ENCODE measurements at places on chromosomes 3 and 15.

DNA sequence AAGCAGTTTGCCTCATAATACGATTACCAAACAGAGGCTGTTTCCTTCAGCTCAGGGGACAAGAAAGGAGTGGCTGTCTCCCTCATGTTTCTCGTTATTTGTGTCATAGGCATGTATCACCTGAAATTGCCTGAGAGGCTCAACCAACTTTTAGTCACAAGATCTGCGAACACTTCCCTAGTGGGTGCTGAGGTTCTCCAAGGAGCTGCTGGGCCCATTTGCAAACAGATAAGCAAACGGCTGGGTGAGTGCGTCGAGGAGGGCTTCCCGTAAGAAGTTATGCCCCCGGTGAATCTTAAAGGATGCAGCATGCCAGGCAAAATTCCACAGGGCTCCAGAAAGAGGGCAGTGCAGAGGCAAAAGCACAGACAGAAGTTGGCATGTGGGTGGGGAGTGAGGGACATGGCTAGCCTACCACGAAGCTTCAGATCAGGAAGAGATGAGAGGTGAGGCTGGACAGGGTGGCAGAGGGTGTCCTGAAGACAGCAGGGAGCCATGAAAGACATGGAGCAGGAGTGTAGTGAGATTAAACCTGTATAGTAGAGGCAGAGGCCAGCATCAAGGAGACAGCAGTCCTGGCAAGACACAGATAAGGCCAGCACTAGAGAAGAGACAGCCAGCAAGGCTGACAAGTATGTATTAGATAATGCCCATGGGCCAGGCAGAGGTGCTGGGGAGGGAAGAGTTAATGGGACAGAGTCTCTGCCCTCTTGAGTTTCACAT is 4.0 kb upstream of the GP9 start:
- no peak for DNase-seq

DNA sequence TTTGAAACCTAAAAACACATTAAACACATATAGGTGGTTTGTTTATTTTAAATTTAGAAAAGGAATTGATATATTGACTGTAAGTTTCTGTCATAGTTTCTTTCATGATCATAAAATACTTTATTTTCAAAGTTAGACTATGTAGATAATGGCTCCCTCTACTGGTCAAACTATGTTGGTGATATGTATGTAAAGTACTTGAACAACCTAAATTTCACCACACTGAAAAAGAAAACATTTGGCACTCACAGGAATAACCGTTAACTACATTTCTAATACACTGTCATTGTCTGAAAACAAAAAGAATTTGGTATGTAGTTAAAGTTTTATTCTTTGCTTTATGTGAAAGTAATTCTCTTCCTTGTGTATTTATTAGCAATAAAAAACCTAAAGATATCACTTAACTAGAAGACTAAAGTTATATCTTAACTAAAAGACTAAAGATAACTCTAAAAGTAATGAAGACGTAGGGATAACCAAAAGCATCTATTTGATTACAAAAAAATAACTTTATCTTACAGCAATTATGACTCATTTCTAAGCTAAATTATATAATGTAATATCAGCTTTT is 427.5 kb downstream of the VGLL3 start:
- no peak for DNase-seq

DNA sequence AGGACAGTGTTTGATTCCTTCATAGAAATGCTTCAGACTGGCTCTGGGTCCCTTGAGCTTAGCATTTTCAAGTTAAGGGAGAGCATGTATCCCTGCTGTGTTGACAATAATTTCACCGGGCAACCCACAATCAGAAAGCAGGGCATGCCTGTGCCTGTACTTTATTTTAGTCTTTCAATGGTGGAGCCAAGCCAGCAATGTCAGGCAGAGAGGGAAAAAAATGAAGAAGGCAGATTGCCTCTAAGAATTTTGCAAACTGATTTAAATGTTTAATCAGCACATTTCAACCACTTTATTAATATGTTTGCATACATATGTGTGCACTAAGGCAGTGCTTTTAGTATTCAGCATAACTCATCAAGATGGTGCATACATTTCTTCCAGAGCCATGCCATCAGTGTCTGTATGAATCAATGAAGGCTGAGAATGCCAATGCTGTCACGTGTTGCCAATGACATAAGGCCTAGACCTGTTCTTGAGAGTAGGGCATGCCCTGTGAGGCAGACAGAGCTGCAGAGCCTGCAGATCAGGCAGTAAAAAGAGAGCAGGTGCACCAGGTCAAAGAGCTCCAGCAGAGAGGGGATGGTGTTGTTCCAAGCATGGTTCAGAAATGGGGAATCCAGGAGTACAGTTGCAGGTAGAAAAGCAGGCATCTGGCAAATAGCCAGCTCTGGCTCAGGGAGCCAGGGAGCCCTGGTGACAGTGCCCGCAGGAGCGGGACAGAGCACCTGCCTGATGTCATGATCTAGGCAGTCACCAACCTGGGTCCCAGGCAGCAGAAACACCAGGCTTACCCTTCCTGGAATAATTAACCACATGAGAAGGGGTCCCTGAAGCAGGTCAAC is 508.5 kb downstream of the GABRG3 start:
- DNase-seq, result no peak

DNA sequence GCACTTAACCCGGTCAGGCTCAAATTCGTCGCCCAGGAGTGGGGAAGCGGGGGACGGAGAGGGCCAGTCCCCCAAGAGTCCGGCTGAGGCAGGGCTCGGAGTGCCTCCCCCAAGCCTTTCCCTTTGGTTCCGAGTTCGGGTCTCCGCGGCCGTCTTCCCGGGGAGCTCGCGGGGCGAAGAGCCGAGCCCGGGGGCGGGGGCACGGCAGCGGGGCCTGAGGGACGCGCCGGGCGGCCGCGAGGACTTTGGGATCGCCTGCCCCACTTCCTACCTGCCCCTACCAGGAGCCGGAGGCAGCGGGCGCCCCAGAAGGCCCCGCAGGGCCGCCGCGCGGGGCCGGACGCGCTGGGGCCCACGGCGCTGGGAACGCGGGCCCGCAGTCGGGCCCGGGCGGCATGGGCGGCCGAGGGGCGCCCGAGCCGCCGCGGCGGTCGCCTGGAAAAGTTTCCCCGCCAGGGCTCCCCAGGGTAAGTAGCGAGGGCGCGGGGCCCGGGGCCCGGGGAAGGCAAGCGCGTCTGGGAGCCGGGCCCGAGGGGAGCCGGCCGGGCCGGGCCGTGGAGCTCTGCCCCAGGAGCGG is 2.8 kb downstream of the FURIN start:
- DNase-seq, result no peak

- DNase-seq, result no peak
These were observed 289.8 kb downstream of the ARPP21 start for GRCh38 chr3:35929158-35929557.

- no peak for DNase-seq
These were observed 43.3 kb downstream of the ASB7 start for GRCh38 chr15:100645671-100646070.

- DNase-seq, result no peak
These were observed 3.8 kb upstream of the TIMMDC1 start for GRCh38 chr3:119494597-119494996.

GRCh38 chr3:25781145-25781757 is 2.0 kb downstream of the NGLY1 start:
- no peak for DNase-seq

DNA sequence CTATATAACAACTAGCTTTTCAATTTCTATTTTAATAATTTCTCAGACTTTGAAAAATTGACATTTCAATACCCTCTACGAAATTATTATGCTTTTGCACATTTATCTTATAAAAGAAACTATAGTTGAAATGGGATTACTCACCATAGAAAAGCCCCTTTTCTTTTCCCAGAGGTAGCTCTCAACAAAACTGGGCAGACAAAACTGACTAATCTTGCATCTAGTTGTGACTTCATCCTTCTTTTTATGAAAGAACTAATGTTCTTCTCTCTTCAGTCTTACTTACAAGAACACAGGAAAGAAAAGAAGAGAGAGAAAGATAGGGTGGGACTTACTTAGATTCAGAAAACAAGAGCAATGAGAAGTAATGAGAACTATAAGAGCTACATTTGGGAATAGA is 61.0 kb downstream of the GPR160 start:
- no peak for DNase-seq

DNA sequence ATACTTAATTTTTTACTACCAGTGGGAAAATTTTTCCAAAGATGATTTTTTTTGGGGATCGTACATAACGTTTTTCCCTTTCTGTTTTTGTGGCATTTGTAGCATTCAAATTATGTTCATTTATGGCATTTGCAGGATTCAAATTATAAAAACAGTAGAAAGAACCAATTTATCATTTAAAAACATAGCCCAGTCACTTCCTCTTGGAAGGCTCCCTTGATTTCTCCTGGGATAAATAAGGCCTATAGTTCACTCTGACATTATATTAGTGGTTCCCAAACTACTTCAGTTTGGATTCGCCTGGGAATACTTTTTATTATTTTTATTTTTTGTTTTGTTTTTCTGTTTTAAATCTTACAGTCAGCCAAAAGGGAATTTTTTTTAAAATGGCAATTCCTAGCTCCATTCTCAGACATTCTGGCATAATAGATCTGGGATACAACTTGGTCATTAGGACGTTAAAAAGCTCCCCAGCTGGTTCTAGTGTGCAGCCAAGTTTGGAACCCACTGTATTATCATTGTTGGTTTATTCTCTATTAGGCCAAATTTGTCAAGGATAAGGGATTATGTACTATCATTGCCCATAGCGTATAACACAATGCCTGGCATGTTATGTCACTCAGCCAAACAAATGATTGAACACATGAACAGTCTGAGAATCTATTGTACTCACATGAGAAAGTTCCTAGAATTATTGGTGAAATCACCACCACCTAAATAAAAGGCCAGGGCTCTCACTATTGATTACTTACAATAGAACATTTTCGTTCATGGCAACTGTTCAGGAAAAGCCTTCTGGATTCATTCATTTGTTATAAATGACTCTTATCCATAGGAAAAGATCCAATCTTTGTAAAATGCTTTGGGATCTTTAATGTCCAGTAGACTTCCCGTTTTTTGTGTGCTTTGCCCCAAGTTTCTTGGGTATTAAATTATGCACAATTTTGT is 28.9 kb downstream of the RARB start:
- no peak for DNase-seq

DNA sequence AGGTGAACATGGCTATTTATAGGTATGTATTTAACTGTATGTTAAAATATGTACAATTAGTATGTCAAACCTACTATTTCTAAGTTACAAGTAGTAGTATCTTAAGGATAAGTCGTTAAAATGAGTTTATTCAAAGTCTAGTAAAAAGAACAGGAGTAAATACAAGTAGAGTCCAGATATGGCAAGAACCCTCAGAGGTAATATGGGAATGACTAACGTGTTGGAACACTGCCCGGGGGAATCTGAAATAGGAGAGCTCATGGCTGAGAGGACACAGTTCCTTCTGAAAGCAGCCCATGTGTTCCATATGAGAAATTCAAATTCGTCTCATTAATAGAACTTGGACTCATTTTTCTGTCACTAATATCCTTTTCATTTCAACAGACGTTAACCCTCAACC is 158.8 kb downstream of the CLSTN2 start:
- no peak for DNase-seq

GRCh38 chr3:144879701-144880100 is 908.1 kb downstream of the DIPK2A start:
- no peak for DNase-seq

- no peak for DNase-seq
These were observed 12.7 kb downstream of the SLC6A20 start for GRCh38 chr3:45783667-45784066.

DNA sequence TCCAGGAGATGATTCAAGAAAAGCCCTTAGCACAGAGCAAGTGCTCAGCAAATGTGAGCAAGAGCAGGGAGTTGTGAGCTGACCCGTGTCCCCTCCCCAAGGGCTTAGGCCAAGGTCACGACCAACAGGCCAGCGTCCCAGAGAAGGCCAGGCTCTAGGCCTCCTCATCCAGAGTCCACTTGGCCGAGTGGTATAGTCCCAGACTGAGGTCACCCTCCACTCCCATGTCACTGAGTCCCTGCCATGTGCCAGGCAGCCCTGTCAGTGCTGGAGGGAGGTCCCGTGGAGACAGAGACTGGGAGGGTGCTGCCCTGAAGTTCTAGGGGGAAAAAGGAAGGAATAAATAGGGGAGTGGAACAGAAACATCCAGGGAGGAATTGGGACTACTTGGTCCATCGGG is 44.0 kb downstream of the TPRA1 start:
- no peak for DNase-seq

DNA sequence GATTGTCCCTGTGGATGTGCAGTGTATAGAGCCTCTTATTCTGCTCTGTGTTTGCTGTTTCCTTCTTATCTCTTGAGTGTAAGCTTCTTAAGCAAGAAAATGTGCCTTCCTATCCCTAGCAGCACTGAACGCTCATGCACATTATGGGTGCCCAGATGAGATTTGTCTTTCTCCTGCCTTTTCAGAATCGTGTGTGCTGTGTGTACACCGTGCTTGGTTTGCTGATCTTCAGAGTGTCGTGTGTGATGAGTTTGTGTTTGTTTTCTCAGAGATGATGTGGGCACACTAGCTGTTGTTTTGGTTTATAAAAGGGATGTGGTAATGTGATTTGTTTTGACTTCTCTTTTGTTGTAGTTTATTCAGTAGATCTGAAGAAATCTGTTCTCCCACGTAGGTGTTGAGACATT is 19.7 kb downstream of the GPR171 start:
- DNase-seq, result no peak

DNA sequence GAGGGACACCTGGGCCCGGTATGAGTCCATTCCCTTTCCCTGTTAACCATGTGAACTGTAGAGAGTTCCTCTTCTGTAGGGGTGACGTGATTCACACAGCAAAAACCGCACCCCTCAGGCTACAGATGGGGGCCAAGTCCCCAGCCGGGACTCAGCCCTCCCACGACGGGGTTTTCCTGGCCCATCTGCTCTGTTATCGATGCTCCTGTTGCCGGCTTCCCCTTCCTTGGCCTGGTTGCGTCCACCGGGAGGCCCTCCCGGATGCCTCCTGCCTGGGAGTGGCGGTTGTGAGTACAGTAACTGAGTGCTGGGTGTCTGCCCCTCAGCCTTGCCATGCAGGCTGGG is 817 bp upstream of the PLXNA1 start:
- no peak for DNase-seq

- no peak for DNase-seq
These were observed 21.8 kb downstream of the SLC12A8 start for GRCh38 chr3:125190786-125191185.

GRCh38 chr15:43267439-43267838 is 711 bp upstream of the TGM5 start:
- no peak for DNase-seq

DNA sequence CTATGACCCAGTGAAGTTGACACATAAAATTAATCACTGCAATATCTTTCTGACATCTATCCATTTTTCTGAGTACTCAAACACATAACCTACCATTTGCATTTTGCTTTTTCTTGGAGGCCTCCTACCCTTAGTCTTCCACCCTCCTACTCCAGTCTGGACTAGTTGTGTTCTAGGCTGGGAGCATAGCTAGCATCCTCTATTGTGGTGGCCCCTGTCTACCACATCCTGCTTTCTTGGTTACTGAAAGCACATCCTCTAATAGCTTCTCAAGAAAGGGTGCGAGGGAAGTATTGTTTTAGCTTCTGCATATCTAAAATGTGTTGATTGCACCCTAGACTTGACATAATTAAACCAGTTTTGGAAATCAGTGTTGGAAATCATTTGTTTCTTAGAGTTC is 176.5 kb downstream of the THSD4 start:
- no peak for DNase-seq

Measured in SIG-M5 (cell line).